ENCODE measurements at places on chromosomes 1 and 21.
A peak's percentile ranks its signal among the peaks of the same experiment; 100 is the strongest.

DNA sequence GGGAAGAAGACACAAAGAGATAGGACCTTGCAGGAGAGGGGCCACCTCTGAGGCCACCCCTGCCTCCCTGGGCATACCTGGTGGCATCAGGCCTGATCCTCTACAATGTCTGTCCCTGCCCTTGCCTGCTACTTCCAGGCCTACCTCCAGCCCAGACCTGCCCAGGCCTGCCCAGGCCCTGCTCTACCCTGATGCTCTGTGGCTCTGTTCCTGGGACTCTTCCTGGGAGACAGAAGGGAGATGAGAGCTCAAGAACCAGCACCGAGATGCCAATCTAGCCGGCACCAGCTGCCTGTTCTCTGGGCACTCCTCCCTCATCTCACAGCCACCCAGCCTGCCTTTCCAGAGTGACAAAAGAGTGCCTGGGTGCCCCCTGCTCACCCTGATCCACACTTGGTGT lies 2.7 kb downstream of the CELF3 start:
- no peak for DNase-seq

- DNase-seq = no peak
Measured at GRCh38 chr1:113439277-113439670, 49.0 kb downstream of the MAGI3 start.

GRCh38 chr1:151509350-151510019 lies 1.7 kb upstream of the CGN start:
- no peak for DNase-seq

GRCh38 chr1:14827870-14828269 lies 229.4 kb downstream of the KAZN start:
- DNase-seq = no peak

DNA sequence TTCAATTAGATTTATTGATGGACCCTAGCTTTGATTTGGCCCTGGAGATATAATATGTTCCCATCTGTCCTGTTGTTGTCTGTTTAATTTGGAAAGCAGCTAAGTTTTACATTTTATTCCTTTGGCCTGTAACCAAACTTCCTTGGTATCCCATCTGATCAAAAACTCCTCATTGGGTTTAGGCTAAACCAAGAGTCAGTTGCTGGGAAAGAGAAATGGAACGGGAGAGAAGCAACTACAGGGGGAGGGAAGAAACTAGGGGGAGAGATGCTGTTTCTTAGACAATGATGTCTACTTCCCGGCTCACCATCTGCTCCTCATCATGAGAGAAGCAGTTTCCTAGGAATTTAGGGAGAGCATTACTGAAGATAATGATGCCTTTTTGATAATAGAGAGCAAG lies 141.8 kb downstream of the SYT2 start:
- no peak for DNase-seq

DNA sequence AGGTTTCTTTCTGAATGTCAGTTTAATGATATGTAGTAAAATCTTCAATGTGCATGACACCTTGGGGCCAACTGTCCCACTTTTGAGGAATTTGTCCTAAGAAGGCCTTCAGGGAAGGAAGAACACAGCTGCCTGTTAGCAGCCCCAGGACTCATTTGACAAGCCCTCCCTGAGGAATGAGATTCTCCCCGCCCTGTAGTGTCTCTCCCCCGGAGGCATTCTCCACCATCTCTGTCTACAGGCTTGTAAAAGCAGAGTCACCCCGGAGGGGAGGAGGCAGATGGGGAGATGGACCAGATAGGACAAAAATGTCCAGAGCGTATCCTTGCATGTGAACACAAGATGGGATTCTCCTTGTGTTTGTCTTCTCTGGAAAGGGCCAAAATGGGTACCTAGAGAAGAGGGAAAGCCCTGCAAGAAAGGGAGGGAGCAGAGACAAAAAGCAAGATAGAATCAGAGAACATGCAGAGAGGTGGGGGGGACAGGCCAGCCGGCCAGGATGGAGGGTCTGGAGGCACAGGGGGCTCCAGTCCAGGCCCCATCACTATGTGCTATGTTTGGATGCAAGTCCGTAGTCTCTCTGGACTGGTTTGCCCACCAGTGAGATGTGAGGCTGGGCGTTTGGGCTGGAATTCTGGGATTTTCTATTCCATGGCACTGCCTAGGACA lies 12.0 kb upstream of the WNT3A start:
- DNase-seq = no peak

GRCh38 chr1:112370996-112371395 lies 25.0 kb upstream of the CTTNBP2NL start:
- no peak for DNase-seq

- DNase-seq = no peak
Measured at GRCh38 chr1:205589046-205589445, 42.8 kb downstream of the ELK4 start.

DNA sequence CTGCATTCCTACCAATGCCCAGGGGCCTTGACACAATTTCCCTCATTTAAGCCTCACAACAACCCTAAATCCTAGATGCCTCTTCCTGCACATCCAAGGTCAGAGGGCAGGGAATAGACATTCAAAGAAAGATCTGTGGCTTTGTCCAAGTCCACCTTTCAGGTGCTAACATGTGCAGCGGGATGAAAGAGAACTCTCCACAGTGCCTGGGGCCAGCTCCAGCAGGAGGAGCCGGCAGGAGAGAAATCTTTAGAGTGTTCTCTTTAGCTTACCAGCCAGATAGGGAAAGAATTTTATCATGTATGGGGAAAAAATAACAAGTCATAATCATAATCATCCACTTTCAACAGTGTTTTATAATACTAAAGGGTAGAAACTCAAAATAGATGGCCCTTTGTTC lies 319.7 kb downstream of the MATN1 start:
- no peak for DNase-seq

DNA sequence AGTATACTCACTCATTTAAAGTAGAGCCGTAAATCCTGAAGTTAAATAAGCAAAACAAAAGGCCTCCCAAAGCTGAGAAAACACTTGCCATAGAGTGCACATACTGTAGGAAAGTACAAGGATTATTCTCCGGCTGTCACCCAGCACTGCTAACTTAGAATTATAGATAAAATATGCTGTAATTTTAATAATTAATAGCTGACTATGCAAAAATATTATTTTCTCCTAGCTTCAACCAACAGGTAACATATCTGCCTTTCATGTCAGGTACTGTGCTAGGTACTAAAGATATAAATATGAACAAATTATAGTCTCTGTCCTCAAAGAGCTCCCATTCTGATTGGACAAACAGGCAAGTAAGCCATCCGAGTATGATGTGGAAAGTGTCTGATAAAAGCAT lies 233.2 kb downstream of the FGGY start:
- DNase-seq = no peak

GRCh38 chr1:31932491-31933316 lies 5.5 kb downstream of the PTP4A2 start:
- no peak for DNase-seq

GRCh38 chr1:8482979-8483381 lies 165.1 kb downstream of the SLC45A1 start:
- DNase-seq = no peak

- no peak for DNase-seq
Measured at GRCh38 chr1:41093826-41094225, 72.3 kb upstream of the SLFNL1 start.

DNA sequence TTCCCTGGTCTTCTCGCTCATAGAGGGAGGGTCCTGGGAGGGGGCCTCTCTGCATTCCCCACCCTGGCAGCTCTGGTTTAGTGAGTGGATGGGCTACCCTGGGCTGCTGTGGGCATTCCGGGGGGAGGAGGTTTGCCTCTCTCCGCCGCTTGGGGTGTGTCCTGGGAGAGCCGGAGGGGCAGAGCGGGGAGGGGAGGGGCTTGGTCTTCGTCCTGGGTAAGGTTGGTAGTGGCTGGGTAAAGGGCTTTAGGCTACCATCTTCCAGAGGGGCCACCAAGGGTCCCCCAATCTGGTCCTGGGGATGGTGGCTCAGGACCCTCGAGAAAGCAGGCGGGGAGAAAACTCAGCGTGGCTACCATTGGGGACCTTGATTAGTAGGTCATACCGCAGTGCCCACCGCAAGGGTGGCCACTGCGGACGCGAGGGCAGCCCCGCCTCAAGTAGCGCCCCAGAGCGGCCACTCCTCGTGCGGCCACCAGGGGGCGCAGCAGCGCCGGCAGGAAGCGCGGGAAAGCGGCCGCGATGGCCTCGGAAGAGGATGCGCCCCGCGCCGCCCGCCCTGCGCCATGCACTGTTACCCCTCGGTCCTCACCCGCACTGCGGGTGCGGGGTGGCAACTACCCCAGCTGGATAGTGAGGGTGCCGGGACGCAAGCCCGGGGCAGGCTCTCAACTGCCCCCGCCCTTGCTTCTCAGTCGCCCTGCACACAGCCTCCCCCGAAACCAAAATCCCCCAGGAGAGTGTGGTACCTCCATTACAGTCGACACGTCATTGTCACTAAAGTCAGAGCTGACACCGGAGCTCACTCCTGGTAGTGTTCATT lies 44.1 kb upstream of the SLC25A33 start:
- DNase-seq = peak; percentile 81

GRCh38 chr1:201436393-201436792 lies 14.9 kb upstream of the TNNI1 start:
- peak; percentile 22 for DNase-seq

DNA sequence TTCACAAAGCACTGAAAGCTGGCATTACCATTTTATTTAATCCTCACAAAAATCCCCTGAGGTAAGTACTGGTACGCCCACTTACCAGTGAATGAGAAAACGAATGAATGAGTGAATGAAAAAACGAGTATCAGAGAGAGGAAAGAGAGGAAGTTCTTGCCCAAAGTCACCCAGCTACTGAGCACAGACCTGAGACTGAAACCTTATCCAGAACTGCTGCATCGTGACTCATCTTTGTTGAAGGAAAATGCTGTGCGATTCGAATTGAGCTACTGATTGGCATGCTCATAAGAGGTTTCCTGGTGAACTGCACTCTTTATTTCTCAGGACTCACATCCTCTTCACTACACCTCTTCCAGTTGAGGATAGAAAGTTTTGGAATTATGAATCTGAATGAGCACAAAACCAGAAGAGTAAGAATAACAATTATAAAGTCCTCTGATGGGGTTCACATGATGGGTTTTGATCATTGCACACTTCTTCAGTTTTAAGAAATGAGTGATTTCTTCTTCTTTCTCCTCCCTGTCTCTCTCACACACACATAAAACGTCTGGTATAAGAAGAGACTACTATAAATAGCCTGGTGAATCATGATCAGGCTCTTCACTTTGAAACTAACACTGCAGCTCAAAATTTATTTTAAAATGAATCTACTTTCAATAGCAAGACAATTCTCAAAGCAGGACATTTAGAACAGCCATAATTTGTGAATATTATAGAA lies 32.1 kb downstream of the IL12RB2 start:
- DNase-seq = no peak

- DNase-seq = no peak
Measured at GRCh38 chr1:226736908-226737818, 1.9 kb downstream of the ITPKB start.

DNA sequence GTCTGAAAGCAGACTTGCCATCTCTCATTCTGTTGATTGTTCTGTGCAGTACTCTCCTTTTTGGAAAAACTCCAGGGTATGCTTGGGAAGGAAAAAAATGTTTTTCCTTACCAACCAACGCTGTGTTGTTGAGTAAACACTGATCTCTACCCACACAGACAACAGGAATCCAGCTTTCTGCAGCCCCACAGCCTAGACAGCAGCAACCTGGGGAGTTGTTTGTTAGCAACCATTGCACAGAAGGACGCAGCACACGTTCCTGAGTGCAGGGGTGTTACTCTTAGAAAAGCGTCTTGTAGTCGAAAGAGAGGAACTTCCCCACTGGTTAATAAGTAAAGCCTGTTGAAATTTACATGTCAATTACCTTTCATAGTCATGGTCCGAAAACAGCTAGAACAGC lies 56.6 kb downstream of the SMYD2 start:
- no peak for DNase-seq

- no peak for DNase-seq
Measured at GRCh38 chr21:45060089-45060488, 14.3 kb upstream of the ADARB1 start.

DNA sequence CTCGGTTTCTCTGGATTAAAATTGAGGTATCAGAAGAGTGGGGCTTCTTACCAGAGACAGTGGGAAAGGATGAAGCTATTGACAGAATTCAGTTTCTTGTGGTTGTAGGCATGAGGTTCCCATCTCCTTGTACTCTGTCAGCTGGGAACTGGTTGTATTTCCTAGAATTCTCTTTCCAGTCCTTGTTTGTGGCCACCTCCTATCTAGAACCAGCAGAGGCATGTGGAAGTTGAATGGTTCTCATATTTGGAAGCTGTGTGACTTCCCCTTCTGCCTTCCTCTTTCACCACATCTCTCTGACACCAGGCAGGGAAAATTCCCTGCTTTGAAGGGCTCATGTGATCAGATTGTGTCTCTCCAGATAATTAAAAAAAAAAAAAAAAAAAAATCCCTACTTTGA lies 457.7 kb upstream of the ADAMTS5 start:
- no peak for DNase-seq

GRCh38 chr1:48643193-48643592 lies 133.5 kb downstream of the BEND5 start:
- DNase-seq = no peak

Measured in NCI-H446 (cell line).